ENCODE measurements at places on chromosomes 6 and 20.
A peak's percentile ranks its signal among the peaks of the same experiment; 100 is the strongest.

DNA sequence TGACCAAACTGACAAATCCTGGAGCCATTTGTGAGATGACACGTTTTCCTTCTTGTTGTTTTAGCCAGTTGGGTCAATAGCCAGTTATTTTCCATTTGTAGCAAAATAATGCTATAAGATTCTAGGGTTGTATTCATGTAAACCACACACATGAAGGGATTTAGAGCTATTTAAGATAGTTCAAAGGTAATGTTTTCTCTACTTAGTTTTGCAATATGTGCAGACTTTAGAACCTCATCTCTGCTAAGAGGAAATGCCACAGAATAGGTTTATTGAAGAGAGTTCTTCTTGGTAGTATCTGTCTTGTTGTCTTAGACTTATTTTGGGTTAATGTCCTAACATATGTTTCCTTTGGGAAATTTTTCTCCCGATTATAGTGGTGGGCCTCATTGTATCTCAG, 213.5 kb upstream of the RIMS1 start:
- no peak for DNase-seq

DNA sequence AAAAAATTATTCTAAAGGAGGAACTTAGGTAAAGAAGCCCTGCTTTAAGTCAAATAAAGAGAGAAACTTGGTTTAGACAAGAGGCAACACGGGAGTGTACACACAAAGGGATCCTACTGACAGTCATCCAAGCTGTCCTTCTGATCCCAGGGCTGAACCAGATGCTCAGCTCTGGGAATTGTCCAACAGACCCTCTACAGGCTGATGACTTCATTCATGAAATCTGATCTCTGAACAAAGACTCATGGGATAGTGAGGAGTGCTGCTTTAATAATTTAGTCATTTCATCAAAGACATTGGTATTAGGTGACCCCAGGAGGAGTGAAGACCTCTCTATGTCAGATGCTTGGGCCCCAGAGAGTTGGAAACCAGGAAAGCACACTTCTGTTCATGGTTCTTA, 65.6 kb upstream of the ARMH2 start:
- DNase-seq: peak; percentile 59

DNA sequence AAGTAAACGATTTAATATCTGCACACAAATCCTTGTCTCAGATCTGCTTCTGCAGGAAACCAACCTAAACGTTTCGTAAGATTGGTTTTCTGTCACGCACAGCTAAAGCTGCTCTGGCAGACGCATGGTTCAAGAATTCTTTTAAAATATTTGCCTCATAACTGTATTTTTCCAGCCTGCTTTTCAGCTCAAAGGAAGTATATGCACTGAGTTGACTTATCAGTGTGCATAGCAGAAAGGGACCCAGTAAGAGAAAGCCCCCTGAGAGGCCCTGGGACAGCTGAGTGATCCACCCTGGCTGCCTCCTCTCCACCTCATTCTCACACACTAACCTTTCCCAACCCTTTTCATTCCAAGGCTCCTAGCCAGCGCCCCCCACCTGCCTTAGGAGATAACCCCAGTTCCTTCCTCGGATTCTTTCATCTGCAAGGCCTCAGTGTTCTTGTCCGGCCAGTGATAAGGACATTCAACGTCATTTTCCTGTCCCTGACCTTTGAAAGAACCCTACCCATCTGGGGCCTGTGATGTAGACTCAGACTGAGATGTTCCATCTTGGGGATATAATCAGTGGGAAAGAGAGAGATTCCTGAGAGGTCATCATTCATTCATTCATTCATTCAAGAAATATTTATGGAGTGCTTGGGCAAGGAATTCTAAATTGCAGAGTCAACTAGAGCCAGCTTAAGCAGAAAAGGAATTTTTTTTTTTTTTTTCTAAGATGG, 22.4 kb upstream of the SLC9A8 start:
- peak; percentile 93 for DNase-seq

GRCh38 chr20:44050925-44051660, 135.9 kb downstream of the JPH2 start:
- no peak for DNase-seq

- peak; percentile 55 for DNase-seq
Measured at GRCh38 chr6:35206346-35206745, 7.4 kb upstream of the SCUBE3 start.

GRCh38 chr6:36759148-36759759, 61.6 kb downstream of the RAB44 start:
- peak; percentile 77 for DNase-seq

DNA sequence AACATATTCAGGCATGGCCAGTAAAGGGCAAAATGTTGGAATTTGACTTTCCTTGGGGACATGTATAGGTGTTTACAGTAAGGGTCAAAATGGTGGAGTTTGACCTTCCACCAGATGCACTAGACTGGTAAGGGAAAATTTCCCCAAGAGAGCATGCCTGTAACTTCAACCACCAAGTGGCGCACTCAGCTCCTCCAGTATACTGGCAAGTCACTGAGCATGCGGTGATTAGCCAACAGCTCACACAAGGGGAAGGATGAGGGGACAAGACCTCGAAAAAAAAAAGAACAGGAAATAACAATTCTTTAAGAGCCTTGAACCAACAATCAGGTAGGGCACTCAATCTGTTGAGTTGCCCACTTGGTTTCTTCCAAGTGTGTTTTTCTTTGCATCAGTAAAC, 140.9 kb downstream of the EYS start:
- DNase-seq: no peak

- DNase-seq: peak; percentile 69
Measured at GRCh38 chr6:121694389-121694788, 258.9 kb downstream of the GJA1 start.

- DNase-seq: no peak
Measured at GRCh38 chr6:16694781-16695578, 66.3 kb downstream of the ATXN1 start.

DNA sequence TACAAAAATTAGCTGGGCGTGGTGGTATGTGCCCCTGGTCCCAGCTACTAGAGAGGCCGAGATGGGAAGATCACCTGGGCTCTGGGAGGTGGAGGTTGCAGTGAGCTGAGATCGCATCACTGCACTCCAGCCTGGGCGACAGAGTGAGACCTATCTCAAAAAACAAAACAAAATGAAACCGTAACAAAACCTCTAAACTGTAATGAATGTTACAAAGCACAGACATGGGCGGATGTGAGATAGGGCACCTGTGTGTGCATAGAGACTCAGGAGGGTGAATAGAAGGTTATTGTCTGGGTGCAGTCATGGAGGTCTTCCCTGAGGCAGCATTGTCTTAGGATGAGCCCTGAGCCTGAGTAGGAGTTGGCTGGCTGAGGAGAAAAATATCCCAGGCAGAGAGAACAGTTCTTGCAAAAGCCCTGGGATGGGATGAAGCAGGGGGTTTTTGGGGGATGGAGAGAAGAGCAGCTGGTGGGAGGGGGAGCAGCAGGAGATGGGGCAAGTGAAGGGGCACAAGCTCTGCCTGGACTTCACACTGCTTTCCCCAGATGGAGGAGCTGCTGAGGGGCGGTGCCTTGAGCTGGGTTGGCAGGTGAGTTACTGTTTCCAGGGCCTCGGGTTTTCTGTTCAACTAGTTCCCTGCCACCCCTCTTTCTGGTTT, 5.2 kb downstream of the BCAS4 start:
- no peak for DNase-seq

DNA sequence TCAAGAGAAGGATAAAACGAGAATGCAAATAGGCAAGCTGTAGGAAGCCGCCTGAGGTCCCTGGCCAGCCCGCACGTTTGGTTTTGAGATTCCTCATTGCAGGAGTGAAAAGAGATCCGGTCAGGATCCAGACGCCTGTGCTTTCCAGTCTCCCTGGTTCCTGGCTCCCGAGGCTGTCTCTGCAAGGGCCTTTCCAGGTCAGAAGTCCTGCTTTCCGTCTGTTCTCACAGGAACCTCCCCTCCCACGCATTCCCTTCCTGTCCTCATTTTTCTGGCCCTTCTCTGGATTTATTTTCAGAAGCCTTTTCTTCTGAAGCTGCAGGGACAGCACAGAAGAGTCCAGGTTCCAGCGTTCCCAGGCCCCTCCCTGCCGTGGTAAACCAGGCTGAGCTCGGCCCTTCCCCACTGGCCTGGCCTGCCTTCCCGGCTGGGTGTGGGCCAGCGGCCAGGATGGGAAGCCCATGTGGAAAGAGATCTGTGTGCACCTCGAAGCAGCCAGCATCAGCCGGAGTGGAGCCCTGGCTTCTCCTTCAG, 54.0 kb downstream of the TMEM242 start:
- peak; percentile 53 for DNase-seq

GRCh38 chr6:43842231-43842794, 72.3 kb downstream of the VEGFA start:
- peak; percentile 45 for DNase-seq

DNA sequence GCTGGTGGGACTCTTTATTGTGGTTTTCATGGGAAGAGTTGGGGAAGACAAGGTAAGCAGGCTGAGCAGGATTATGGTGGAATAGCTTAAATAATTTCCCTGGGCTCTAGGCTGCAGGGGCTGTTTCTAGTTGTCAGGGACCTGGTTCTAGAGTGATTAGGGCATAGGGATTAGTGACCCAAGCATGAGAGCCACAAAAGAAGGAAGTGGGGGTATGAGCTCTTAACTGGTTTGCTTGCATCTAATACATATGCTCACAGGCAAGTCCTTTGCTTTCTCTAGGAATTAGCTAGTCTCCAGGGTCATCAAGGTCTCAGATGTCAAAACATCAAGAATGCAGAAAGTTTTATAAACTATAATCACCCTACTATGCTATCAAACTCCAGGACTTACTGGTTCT, 67.5 kb upstream of the NRN1 start:
- DNase-seq: no peak

DNA sequence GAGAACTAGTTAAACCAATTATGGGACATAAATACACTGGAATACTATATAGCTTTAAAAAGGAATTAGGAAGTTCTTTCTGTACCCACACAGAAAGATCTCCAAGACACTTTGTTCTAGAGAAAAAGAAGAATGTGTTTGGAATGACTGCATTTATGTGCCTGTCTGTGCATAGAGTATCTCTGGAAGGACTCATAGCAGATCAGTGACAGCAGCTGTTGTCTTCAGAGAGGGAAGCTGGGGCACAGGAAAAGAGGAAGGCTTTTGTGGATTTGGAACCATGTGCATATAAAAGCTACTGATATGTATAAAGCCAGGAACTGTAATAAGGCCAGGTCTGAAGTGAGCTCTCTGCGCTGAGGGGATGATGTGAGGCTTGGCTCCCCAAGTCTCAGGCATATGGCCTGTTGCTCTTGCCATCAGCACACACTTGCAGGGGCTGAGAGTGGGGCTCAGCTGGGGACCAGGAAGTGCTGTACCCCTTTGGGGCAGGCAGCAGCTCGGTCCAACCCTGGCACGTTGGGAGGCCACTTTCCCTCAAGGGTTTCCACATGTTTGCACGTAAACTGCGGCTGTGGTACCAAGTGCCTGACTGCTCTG, 31.8 kb upstream of the CCDC167 start:
- DNase-seq: peak; percentile 29

DNA sequence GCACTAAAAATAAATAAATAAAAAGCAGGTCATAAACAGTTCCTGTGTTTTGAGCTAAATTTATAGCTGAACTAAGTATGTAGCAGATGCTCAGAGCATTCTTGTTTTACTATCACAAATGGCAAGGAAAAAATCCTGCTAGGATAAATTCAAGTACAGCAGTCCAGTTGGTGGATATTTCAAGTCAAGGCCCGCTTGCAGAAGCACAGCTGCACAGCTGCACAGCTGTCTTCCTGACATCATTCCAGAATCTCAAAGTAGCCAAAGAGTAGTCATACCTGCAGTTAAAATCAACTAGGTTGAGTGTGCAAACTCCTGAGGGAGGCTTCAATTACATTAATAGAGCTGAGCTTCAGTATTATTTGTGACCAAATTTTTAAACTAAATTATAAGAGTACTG, 297.7 kb upstream of the MANEA start:
- DNase-seq: no peak

DNA sequence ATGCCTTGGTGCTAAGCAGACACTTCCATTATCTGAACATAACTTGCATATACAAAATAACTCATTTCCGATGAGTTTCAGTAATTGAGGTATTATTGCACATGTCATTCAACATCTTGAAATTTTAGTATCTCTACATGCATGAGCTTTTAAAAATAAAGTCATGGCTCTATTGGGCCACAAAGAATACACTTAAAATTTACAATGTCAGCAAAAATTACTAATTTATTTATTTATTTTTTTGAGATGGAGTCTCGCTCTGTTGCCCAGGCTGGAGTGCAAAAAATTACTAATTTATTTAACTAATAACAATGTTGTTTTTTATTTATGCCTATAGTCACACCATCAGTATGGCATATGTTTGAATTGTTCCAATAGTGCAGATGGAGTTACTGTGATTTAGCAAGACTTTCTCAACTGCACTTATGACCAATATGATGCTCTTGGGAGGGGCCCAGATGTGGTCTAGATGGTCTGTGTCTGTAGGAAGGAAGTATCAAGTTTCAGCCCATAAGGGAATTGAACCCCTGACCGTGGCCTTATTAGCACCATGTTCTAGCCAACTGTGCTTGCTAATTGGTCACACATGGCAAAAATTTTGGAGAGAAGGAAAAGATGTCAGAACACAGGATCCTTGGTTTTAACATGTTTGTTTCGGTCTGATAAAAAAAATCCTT, 370.7 kb upstream of the TSHZ2 start:
- DNase-seq: no peak

DNA sequence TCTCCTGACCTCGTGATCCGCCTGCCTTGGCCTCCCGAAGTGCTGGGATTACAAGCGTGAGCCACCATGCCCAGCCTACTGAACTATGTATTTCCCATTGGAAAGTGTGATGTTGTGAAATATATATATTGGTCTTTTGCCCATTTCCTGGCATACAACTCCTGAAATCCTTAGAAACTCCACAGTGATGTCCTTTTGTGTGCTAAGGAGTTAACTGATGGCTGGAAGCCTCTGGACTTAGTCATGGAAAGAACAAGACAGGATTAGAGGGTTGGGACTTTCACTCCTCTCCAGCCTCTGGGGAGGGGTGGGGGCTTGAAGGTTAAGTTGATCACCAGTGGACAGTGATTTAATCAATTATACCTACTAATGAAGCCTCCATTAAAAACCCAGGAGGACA, 7.1 kb downstream of the PANK2 start:
- peak; percentile 65 for DNase-seq

DNA sequence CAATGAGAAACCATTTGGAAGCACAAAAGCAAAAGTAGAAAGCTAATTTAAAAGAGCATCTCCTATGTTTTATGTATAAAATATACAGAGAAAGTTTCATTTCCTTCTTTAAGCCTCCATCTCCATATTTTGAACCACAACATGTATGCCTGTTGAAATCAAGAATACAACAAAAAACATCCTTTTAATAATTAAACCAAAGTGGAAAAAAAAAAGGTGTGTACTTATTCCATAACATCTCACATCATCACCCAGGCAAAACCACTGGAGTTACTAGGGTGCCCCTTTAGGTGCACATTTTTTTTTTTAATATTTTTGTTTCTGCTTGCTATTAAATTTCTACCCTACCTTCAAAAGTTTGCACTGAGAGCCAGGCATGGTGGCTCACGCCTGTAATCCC, 43.0 kb downstream of the EDN1 start:
- no peak for DNase-seq

DNA sequence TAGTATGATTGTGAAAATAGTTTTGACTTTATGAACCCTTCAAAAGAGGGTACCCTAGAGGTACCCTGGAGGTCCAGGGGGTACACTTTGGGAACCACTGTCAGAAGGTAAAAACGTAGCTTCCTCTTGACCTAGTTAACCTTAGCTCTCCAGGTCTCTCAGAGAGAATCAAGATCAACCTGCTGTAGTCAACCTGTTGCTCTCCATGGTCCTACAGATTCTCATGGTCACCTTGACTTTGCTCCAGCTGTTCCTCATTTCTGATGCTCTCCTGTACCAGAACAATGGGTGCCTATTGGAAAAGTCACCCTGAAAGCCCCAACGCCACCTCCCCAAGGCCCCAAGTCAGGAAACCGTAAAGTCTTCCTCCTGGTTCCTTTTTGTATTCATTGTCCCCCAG, 294.4 kb upstream of the CDH4 start:
- no peak for DNase-seq

GRCh38 chr6:87905101-87905641, 142.5 kb upstream of the SPACA1 start:
- DNase-seq: peak; percentile 0

Measured in EH (cell line).